ENCODE measurements at places on chromosomes 7 and 10.

DNA sequence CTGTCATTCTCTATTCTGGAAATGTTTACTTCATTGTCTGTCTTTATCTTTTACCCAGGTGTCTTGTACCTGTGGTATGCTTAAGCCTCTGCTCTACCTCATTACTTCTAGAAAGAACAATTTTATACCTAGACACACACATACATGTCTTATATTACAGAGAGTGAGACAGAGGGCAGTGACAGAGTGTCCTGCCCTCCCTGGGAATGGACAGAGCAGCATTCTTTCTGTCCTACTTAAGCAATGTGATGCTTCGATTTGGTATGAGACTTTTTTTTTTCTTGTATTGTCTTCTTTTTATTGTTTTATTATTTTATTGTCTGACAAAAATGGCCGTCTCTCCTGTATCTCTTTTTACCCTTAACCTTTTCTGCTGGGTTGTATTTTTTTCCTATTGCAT is 286.1 kb downstream of the EXOC4 start:
- no peak for DNase-seq

DNA sequence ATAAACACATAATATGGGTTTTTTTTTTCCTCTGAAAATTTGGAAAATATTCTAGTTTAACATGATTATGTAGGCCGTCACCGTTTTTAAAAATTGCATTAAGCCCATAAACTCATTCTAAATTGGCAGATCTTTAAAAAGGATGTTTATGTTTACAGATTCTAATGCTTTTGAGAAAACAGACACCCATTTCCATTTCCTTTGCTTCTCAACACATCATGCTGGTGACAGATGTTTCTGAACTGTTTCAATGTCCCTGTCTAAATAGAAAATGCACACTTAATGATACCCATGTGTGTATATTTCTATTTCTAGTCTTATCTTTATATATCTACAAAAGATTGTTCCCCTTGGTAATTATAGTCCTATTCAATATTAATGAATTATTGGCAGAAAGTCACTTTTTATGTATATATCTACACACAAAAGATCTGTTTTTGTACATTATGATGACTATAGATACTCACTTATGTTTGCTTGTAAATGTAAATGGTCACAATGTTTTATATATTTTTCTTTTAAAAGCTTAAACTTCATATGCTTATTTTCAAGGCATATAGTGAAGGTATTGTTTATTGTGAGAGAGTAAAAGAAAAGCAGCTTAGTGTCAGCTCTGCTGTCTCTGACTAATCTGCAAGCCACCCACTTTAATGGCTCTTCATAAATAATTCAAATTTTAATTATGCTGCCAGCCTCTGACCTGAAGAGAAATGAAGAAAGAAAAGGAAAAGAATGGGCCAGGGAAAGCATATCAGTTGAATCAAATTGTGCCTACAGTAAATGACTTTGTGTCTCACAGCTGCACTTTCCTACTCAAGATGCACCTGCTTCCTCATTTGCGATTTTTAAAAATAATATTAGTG is 179.4 kb downstream of the CACNA2D1 start:
- DNase-seq, result peak; percentile 41

DNA sequence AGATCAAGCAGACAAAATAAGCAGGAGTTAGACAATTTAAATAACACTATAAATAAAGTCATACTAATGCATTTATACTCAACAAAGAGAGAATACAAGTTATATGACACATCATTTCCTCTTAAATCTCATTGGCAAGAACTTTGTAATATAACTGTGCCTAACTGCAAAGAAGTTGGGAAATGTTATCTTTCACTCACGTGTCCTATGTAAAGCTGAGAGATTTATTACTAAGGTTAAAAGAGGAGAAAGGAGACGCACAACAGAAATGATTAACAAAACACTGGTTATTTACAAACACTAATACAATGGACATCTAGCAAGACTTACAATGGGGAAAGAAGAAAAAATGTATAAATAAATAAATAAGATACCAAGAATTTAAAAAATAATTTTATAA is 12.7 kb upstream of the TMEM273 start:
- DNase-seq, result no peak

DNA sequence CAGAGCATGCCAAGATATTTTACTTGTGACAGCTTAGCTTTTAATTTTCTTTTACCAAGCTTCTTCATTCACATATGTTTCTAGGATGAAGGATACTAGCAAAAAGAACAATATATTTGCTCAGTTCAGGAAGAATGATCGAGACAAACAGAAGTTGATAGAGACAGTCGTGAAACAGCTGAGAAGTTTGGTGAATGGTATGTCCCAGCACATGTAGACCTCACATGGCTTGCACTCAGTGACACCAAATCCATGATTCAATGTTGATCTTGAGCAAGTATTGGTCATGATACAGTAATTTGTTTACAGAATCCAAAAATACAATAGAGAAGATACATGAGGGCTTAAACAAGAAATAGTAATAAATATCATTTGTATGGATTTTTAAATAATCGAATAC is 2.5 kb upstream of the CYP26C1 start:
- DNase-seq, result no peak

- no peak for DNase-seq
Measured at GRCh38 chr7:141688043-141688442, 13.9 kb downstream of the DENND11 start.

- no peak for DNase-seq
Measured at GRCh38 chr7:80275192-80275605, 140.6 kb downstream of the GNAI1 start.

GRCh38 chr10:15166325-15166724 is 2.2 kb downstream of the NMT2 start:
- no peak for DNase-seq

DNA sequence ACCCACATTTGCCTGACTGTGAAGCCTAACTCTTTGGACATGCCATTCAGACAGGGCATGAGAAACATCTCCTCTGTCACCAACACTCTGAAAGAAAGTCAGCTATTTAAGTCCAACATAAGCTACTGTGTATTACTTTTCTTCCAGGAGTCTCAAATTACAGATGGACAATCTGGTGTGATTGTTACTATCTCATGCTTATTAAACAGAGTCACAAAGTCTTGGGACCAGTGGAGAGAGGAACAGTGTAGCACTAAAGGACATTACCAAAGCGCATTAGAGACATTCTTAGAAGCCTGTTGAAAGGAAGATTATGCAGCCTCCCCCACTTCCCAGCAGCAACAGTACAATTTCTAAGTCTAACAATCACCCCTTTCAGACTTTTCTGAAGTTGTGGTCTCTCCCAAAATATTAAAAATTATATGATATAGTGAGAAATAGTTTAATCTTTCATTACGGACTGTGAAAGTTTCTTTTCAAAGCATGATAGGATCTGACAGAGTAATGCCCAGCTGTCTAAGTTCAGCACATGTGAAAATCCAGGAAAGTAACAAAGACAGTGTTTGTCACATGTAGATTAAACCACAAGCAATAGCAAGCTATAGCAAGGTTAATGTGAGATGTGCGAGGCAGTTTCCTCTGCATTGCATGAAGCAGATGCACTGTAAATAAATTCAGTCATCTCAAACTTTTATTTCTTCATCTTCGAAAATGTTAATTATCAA is 280.9 kb upstream of the FZD8 start:
- no peak for DNase-seq

- no peak for DNase-seq
Measured at GRCh38 chr10:112712536-112712935, 237.5 kb upstream of the TCF7L2 start.

GRCh38 chr7:103011650-103012049 is 62.9 kb downstream of the FBXL13 start:
- no peak for DNase-seq

DNA sequence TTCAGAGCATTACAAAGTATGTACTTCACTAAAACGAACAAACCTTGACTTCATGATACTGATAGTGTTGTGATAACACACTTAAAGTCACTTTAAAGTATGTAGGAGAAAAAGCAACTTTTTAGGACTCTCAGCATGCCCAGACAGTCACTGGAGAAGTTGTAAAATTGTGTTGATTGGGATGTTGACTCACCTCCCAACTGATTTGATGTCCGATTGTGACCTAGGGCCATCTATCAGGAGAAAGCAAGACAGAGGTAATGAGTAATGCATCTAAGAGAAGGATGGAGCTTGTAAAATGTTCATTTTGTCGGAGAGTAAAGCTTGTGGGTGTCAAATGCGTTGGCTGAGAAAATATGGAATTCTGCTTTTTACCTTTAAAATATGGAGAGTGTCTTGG is 135.4 kb upstream of the SEMA3D start:
- DNase-seq, result no peak

DNA sequence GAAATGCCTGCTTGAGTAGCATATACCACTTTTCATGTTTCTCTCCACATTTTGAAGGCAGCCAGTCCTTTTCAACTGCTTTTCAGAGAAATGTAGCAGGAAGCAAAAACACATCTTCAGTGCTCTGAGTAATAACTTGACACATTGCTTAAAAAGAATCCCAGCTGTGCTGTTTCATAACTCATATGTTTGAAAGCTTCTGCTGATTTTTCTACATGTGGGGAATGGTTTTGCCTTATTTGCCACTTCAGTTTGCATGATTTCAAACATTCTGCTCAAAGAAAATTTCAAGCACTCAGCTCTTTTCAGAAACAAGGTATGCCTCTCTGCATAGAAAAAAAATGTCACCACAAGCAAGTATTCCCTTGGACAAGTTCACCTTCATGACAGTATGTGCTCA is 732.8 kb downstream of the POM121L12 start:
- no peak for DNase-seq

DNA sequence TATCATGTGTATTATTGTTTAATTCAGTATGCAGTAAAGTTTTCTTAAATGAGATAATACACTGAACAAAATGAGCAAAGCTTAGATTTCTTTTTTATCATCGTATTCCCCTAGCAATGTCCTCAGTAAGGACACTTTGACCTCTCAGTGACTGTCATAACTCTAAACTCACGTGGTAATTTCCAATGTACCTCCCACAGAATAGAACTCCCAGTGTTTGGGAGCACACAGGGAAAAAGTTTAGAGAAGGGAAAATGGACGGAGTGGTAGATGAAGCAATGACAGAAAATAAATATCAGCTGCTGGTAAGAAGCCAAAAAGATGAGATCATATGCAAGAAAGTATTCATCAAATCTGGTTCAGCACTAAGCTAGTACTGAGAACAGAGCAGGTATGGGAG is 758.6 kb upstream of the KCND2 start:
- no peak for DNase-seq

GRCh38 chr7:134636008-134636449 is 10.6 kb upstream of the BPGM start:
- no peak for DNase-seq

GRCh38 chr10:74145133-74145532 is 5.5 kb downstream of the AP3M1 start:
- no peak for DNase-seq

DNA sequence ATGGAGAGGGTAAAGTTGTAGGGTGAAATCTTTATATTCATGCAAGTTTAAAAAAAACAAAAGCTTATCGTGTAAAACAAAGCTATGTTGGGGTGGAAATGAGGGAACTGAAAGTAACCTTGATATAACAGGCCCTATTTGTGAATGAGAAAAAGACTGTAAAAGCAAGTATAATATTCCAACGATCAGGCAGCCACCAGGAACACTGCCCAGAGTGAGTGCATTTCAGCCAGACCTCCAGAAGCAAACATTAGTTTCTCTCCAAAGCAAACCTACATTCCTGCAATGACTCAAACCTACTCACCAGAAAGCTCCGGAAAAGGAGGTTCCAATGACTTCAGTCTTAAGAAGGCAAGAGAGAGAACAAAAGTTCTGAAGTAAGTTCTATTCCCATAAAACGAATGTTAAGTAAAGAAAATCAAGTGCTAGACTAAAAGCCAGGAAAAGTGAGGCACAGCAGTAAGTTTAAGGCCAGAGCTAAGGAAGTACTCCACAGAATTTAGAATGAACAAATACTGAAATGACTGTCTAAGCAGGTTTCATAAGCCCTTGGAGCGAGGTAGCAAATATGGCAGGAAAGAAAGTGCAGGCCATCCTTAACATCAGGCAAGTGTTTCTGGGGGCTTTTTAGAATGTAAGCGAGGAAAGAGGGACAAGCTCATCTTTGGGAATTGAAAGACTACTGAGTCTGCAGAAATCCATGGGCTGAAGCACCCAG is 493.1 kb downstream of the XPNPEP1 start:
- DNase-seq, result no peak

DNA sequence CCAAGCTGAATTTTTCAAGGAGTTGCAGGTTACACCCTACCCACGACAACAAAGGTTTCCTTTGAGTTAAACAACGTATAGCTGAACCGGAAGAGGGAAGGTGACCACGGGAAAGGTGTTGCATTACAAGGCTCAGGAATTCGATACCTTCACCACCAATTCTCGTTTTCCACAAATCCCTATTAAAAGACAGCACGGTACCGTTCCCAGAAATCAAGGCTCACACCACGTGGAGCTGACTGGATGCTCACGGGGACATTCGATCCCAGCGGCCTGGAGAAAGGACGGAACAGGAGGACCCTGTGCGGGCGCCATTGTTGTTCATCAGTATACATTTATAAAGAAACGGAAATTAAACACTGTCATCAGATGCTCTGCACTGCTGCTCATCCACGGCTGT is 56.4 kb downstream of the CTBP2 start:
- DNase-seq, result no peak

GRCh38 chr10:2081501-2081900 is 344.2 kb upstream of the ADARB2 start:
- DNase-seq, result no peak

DNA sequence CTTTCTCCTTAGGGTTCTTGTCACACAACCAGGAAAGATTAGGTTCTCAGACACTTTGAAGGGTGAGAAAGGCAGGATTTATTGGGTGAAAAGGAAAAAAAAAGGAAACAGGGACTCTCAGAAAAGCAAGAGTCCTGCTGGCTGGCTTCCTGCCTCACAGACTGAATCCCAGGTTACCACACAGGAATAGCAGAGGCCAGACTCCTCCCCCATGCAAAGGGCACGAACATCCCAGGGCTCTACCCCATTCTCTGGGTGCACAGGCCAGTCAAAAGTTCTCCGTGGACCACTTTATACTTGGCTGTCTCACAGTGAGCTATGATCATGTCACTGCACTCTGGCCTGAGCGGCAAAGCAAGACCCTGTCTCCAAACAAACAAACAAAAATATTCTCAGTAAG is 42.6 kb downstream of the HOXA1 start:
- no peak for DNase-seq

DNA sequence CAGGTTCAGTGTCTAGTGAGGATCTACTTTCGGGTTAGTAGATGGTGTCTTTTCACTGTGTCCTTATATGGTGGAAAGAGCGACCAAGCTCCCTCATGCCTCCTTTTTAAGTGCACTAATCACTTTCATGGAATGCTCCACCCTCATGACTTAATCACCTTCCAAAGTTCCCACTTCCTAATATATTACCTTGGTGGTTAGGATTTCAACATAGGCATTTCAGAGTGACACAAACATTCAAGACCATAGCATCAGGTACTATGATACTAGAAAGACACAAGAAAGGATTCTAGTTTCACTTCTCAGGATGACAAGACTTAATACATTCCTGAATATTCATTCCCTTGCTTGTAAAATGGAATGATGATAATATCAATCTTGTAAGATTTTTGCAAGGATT is 119.1 kb upstream of the FAM3C start:
- DNase-seq, result no peak
